ENCODE measurements at places on chromosomes 11 and 22.

DNA sequence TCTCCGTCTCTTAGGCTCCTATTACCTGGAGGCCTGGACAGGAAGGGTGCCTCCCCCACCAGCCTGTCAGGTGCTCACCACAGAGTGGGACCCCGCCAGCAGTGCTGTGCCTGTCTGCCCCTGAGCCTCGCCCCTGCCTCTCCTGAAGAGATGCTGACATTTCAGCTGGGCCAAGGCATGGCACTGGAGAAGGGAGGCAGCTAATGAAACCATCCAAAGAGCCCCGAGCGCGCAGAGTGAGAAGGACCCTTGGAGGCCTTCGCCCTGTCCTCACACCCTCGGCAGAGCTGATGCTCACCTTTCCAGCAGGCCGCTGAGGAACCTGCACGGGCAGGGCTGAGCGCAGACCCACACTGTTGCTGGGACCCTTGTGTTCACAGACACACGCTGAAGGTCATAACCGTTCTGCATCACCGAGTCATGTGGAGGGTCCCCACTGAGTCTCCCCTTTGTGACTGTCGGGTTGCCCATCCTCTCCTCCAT lies 2.1 kb upstream of the LRFN4 start:
- no peak for DNase-seq

DNA sequence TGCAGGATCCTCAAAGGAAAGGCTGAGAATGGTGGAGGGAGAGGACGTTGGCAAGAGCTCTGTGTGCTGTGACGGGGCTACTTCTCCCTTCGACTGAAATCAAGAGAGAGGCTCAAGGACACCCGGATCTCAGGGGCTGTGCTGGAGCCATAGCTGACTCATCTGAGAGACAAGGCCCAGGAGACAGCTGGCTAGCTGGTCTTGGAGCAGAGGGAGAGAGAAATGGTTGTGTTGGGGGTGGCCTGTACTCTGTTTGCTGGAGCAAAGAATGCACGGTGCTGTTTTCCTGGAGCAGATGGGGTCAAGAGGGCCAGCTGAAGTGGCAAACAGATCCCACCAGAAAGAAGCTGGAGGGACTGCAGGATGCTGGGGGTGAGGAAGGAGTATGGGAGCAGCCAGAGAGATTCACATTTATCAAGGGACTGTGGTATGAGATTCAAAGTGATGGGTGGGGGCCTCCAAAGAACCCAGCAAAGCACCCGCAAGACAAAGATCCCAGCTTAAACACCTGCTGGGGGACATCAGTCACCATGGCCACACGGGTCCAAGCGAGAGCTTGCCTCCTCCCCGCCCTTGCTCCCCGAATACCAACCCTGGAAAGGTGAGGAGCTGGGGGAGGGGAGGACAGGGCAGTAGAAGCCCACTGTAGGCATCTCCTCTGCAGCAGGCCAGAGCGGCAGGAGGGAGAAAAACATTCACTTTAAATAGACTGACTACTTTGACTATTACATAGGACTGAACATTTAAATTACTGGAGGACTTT lies 40.8 kb downstream of the MAP6 start:
- DNase-seq: no peak

- DNase-seq: no peak
These were observed 76.8 kb upstream of the CREB3L1 start for GRCh38 chr11:46200537-46201281.

DNA sequence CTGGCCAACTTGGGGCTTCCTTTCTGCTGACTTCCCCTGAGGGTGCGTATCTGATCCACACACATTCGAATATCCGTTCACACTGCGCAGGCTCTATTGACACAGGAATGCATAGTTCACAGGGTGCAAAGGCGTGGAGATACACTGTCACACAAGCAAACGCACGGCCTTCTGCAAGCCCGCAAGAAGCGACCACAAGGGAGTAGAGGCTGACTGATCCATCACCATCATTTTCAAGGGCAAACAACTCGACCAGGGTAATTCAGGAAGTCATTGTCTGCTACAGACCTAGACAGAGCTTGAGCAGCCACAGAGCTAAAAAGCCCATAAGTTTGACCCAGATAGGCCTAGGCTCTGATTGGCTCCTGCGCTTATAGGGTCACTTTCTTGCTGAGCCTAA lies 392.3 kb downstream of the MN1 start:
- no peak for DNase-seq

DNA sequence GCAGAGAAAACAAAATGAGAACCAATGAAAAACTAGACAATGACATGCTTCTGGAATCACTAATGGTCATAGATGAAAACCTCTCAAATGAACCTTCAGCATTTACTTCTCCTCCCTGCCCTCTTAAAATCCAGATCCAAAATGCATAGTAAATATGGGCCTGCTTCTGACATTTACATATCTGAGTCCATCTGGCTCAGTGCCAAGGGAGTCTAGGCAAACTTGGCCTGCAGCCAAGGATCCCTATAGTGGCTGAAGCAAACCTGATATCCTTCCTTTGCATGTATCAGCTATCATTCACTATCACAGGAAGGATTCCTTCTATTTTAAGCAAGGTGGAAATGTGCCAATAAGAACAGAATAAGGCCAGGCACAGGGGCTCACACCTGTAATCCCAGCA lies 104.8 kb downstream of the C11orf58 start:
- no peak for DNase-seq

DNA sequence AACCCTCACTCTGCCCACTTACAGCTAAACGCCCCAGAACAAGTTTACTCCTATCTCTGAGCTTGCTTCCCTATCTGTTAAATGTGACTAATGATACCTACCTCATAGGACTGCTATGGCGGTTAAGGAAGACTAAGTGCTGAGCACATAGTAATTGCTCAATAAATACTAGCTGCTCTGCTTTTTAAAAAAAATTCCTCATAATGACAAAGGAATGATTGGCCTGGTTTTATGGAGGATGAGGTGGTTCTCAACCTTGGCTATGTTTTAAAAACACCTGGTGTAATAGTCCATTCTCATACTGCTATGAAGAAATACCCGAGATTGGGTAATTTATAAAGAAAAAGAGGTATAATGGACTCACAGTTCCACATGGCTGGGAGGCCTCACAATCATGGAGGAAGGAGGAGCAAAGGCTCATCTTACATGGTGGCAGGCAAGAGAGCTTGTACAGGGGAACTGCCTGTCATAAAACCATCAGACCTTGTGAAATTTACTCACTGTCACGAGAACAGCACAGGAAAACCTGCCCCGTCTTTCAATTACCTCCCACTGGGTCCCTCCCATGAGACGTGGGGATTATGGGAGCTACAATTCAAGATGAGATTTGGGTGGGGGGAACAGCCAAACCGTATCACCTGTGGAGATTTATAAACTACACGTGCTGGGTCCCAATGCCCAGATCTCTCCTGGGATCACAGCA lies 127.2 kb upstream of the SYT13 start:
- no peak for DNase-seq

DNA sequence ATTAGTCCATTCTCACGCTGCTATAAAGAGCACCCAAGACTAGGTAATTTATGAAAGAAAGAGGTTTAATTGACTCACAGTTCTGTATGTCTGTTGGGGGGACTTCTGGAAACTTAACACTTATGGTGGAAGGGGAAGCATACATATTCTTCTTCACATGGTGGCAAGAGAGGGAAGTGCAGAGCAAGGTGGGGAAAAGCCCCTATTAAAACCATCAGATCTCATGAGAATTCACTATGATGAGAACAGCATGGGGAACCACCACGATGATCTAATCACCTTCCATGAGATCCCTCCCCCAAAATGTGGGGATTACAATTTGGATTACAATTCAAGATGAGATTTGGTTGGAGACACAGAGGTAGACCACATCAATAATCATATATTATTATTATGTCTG lies 25.7 kb downstream of the CEP57 start:
- no peak for DNase-seq

GRCh38 chr11:65492637-65493366 lies 6.0 kb upstream of the MALAT1 start:
- DNase-seq: no peak

DNA sequence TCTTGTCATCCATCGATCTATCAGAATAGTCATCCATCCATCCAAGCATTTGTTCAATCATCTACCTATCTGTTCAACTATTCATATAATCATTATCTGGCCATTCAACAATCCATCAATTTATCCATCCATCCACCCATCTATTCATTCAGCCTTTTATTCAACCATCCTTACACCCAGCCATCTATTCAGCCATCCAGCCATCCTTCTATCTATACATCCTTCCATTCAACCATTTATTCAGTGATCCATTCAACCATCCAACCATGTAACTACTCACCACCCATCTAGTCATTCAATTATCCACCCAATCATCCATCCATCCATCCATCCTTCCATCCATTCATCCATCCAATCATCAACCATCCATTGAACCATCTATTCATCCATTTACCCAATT lies 106.8 kb downstream of the CEP164 start:
- no peak for DNase-seq

GRCh38 chr11:33309118-33309517 lies 51.9 kb downstream of the HIPK3 start:
- DNase-seq: no peak

DNA sequence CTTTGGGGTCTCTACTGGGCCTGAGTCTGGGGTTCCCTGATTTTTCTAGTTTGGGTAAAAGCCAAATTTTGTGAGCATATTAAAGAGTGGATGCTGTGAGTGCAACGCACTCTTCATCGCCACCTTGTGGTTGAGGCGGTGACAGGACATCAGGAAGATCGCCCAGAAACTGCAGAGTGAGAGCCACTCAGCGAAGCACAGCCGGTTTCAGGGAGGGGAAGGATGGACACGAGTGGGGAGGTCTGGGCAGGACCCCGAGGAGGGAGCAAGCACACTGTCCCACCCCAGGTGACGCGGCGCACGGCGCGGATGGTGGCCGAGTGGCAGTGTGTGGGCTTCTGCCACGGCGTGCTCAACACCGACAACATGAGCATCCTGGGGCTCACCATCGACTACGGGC lies 9.1 kb downstream of the SELENOO start:
- DNase-seq: no peak

DNA sequence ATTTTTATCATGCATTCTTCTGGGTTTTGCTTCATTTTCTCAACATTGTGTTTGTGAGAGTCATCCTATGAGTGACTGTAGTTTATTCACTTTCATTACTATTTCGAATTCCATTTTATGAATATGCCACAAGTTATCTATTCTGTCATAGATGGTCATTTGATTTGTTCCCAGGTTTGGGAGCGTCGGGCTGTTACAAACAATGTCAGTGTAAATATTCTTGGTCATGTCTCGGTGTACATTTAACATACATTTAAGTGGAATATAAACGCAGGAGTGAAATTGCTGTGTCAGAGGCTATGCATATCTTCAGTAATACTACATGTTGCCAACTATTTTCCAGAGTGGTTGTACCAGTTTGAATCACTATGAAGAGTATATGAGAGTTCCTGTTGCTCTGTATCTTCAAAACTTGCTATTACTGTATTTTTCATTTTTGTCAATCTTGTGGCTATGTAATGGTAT lies 2.4 kb downstream of the TRIM44 start:
- no peak for DNase-seq

- no peak for DNase-seq
These were observed 344.4 kb upstream of the CADM1 start for GRCh38 chr11:115848611-115849010.

DNA sequence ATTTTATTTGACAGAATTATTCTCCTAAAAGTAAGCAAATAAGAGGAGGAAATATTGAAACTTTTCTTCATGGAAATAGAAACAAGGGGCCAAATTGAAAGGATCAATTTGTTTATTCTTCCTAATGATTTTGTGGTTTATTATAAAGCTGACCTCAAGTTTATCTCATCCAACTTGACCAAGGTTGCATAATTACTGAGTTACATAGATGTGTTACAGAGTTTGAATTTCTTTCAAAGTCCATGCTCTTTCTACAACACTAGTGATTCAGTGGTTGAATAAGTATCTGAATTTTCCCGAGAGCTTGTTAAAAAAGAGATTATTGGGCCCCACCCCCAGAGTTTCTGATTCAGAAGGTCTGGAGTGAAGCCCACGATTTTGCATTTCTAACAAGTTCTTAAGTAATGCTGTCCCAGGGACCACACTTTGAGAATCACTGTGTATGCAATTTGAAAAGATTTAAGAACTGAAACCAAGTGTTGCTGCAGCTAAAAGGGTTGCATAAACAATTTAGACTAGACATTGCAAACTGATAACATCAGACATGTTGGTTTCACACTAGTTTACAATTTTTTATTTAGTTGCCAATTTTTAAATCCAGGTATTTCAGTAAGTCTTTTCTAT lies 485.7 kb upstream of the ANO5 start:
- DNase-seq: no peak

- DNase-seq: peak; percentile 77
These were observed 113.8 kb downstream of the RBFOX2 start for GRCh38 chr22:35914665-35915476.

DNA sequence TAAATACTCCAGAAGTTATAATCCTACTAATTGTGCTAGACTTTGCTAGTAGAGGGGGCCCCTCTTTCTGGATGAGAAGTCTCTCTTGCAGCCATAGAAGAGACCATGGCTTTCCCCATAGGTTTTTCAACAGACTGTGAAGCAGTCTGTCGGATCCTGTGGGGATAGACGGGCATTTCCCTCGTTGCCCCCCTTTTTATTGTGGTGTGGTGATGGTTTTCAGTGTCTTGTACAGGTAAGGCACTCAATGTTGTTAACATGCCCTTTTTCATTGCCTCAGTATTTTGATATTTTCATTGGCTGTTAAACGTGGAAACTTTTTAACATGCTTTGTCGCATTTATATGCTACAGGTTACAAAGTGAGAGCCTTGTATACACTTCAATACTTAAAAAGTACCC lies 16.4 kb upstream of the GAS2L1 start:
- no peak for DNase-seq

- no peak for DNase-seq
These were observed 354.2 kb downstream of the TBC1D22A start for GRCh38 chr22:47116426-47117341.

- no peak for DNase-seq
These were observed 312.5 kb upstream of the ANO3 start for GRCh38 chr11:26019386-26019785.

DNA sequence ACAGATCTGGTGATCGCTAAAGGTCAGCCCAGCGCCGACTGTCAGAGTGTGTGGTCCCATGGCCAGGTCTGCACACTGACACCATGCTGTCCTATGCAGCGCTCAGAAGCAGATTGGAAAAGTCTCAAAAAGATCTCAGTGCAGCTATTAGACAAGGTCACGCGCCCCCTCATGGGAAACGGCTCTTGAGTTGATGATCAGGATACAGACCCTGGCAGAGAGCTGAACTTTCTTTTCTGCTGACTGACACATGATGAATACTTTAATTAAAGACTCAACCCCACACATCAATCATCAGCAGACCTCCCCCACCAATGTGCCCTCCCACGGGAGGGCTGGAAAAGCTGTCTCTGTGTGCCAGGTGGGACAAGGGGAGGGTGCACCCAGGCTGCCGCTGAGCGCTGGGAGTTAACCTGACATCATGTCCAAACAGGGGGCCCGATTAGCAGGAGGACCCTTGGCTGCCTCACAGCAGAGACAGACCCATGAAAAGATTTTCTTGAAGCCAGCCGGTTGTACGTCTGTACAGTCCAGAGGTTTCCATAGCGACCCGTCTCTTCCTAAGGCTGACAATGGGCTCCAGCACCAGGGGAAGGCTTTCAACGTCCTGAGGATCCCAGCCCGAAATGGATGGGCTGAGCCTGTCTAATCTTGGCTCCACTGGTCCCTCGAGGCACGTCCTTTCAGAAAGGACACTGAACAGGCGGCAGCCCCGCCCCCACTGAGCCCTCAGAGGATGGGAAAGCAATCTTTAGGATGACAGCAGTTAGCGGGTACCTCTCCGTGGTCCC lies 26.9 kb downstream of the RASD2 start:
- DNase-seq: no peak

GRCh38 chr11:18523084-18523483 lies 3.7 kb downstream of the TSG101 start:
- DNase-seq: no peak

- DNase-seq: no peak
These were observed 7.7 kb downstream of the TMEM132A start for GRCh38 chr11:60931917-60932316.
